ENCODE measurements at places on chromosomes 6 and 20. TPM values are rescaled to one million over a fixed set of nuclear protein-coding genes. Genes with fewer than 3 reads are reported as not detected.

The GABRR1 gene
- total RNA-seq = not detected

The LEMD2 gene
- total RNA-seq = 47.5 TPM

The ADGRG6 gene
- 23.5 TPM for total RNA-seq

The MKKS gene
- total RNA-seq = 23.4 TPM

The LIN28B gene
- total RNA-seq = not detected

The TCF15 gene
- total RNA-seq = not detected

The GMPR gene
- 0.51 TPM for total RNA-seq

The CDKAL1 gene
- total RNA-seq = 15.2 TPM

The TMEM74B gene
- total RNA-seq = 0.67 TPM

The NHSL1 gene
- total RNA-seq = 34.7 TPM

The HCRTR2 gene
- total RNA-seq = not detected

The DDX43 gene
- total RNA-seq = not detected

The PTCHD4 gene
- total RNA-seq = 1.2 TPM

DNA sequence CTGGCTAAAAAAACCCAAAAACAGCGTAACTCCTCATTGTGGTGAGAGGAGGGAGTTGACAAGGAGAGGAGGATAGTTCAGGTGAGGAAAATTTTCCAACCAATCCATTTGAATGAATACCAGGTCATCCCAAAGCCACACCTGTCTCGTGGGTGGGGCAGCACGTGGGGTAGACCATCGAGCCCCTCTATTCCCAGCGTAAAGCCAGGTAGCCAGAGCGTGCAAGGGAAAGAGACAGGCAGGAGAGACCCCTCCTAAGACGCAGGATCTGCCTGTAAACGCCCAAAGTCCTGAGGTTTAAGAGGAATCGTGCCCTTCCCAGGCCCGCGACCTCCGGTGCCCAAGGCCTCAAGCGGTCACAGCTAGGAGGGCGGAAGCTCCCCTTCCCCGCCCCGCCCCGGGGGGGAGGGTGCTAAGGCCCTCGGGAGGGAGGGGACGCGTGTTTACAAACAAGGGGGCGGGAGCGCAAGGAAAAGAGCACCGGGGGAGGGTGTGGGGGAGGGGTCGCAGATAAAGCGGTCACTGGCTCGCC, 712 bp downstream of the RXRB start:
- DNase-seq = peak; percentile 59

- DNase-seq = no peak
These were observed 200.0 kb downstream of the KHDRBS2 start for GRCh38 chr6:62086047-62086446.

DNA sequence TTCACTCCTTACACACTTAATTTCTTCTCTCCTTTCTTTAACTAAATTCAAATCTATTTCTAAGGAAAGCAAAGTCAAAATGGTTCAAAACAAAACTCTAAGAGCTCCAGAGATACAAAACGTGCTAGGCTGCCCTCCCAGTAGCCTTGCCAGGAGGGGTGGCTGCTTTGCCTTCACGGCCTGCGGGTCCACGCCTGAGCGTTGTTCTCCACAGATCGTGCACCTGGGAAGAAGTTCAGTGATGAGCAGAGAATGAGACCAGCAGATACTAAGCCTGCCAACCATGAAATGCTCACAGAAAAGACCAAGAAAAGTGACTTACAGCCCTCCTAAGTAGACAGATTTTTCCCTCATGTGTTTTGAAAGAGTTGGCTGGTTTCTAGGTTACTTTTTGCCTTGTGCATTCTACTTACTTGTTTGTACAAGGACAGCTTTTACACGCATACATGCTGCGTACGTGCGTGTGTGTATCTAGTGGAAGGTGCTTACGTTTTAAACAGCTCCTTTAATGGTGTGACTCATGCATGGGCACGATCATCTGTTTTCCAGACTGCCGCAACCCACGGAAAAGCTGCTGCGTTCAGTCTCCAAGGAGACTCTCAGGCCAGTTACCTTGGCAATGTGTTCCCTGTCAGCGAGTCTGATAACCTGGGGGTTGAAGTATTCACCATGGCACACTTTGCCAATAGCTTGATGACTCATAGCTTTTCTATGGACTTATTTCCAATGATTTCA, 32.4 kb upstream of the PBOV1 start:
- peak; percentile 90 for DNase-seq

DNA sequence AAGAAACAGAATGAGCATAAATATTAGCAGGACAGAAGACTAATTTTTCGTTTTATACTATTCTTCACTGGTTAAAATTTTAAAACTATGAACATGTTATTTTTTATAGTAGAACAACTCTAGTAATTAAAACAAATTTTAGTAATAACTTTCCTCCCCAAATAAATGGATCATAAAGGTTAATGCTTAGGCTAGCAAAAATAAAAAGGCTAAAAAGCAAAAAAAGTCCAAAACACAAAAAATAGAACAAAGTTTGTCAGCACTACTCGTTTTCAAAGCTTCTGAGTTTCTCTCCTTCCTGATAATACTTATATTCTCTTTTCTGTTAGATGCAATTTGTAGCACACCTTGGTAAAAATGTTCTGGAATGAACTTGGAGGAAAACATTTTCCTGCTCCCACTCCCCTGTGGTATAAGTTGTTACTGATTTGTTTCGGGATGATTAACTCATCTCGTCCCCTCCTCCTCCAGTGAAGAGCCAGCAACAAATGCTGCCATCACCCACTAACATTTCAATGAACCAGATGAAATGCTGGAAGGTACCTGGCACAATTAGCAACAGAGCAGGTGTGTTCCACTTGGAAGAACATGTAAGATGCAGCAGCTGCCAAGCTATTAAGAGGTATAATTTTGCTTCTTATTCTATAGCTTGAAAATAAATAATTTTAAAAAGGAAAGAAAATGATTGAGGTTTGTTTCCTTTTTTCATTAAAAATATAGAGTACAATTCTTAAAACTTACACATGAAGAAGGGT, 130.5 kb downstream of the MYB start:
- no peak for DNase-seq

- DNase-seq = no peak
These were observed 314.7 kb upstream of the PRDM1 start for GRCh38 chr6:105771313-105771970.

DNA sequence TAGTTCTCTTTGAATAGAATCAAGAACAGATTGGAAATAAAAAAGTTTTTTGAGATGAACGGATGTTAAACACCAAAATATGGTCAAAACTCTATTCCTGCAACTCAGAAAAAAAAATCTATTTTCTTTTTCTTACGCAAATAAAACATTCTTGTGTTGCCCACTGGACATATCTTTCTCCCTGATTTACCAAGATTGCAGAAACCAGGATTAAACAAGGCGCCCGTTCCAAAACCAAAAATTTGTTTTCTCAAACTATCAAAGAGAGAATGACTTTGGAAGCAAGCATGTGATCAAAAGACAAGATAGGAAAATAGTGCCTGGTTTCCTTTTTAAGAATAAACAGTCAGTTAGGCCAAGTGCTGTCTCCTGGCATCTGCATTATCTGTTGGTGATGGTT, 273.1 kb downstream of the CLIC5 start:
- DNase-seq = no peak

DNA sequence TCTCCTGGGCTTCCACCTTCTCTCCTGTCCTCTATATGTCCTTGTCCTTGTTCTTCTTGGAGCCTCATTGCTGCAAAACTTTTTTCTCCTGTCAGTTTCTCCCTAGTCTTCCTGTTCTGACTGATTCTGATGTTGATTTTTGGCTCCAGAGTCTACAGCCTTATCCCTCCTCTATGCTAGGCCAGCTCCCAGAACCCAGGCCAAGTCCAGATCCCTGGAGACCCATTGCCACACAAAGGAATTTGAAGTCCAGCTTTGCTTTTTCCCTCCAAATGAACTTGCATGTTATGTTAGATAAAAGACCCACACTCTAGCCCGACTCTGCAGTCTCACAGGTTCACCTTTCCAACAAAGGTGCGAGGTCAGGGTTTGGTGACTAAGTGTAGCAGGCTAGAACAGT, 203.1 kb downstream of the FNDC1 start:
- no peak for DNase-seq

GRCh38 chr20:35954907-35955251, 577 bp upstream of the SCAND1 start:
- no peak for DNase-seq

GRCh38 chr6:129764761-129765407, 54.9 kb upstream of the ARHGAP18 start:
- DNase-seq = no peak

DNA sequence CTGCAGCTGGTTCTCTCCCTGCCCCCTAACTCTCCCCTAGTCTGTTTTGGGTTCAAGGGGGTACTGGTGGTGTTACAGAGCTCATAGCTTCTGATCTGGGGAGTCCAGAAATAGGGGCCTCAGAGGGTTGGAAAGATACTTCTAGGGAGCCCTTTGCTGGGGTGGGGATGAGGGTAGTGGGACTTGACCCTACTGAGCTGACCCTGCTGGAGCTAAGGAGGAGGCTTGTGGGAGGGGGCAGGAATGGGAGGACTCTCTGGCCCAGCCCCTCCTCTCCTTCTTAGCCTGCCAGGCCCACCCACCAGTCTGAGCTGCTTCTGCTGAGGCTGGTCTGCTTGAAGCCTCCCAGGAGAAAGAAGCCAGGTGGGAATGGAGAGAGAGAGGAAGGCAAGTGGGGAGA, at the start of gene EGFL8:
TSS of gene EGFL8 (plus strand) at position 301 of the 400 bp plus-strand sequence. CDS start 1,571 bp downstream, outside the sequence.
- DNase-seq = no peak

DNA sequence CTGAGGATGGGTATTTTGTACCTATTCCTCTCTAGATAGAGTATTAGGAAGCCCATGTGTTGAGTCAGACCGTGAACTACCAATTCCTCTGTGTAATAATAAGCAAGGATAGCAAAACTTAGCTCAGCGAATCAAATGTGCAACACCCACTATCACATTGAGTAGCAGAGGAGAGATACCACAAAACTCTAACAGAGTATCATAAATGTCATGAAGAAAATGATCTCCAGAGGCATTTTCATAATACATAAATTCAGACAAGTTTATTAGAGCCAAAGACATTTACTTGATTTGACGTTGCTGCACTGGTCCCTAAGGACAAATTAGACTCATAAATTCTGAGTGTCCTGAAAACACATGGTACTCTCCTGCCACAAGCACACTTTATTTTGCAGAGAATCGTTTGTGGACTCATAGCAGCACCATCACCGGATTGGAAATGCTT, 245.2 kb downstream of the HAO1 start:
- no peak for DNase-seq

GRCh38 chr20:53847139-53847836, 223.1 kb downstream of the BCAS1 start:
- no peak for DNase-seq

- no peak for DNase-seq
These were observed 1.1 kb upstream of the DCBLD1 start for GRCh38 chr6:117481278-117481925.

GRCh38 chr20:17109307-17109706, 117.5 kb upstream of the PCSK2 start:
- DNase-seq = no peak

DNA sequence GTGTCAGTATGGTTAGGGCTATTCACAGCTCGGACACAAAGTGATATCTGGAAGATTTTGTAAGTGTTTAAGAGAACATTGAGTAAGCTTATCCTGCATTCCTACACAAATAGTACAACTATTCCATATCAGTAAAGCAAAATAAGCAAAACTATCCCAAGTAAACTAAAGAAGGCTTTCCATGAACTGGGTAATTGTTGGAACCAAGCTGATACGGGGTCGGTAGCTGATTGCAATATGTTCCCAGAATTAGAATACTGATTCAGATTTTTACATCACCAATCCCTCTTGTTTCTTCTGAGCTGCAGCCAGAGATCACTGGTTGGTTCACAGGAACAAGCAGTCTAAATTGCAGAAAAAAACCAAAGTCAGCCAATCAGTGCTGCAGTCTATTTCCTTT, 54.1 kb downstream of the CDS2 start:
- no peak for DNase-seq

DNA sequence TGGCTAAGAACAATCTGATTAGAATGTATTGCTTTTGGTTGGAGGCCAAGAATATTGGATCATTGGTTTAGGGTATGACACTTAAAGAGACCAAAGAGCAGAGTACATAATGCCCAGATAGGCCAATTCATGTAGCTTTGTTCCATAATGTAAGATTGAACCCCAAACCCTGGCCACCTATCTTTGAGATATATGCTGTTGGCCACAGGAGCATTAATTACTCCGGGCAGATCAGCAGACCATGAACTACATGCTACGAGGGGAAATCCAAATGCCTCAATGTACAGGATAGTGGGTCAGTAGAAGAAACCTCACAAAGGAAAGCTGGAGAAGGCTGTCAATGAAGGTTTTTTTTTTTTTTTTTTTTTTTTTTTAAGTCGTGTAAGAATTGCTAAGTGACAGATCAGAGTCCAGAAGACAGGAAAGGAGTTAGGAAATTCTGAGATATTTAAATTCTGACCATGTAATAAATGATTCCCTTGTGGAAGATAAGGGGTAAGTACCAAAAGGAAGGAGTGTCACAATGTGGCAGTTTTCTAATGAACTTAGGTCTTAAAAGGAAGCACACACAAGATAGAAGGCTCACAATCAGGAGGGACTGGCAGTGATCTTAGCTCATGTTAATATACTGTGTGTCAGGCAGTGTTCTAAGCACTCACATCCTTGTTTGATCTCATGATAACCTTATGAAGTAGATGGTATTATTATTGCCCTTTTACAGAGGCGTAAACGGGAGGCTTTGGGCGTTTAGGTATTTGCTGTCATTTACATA, 61.4 kb downstream of the CARMIL1 start:
- DNase-seq = no peak

DNA sequence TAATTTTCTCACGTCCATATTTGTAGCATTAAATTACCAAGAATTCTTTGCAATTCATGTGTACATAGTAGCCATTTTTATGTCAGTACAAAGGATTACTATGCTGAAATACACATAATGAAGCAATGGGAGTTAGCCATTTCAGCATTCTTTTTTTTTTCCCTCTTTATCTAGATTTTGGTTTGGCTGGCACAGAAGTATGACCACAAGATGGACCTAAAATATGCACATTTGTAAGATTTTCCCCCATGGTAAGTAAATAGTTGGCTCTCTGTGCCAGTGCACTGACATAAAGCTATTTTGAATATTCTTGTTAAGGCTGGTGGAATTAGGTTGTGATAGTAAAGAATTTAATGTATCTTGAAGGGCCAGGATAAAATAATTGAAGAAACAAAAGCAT, 486.1 kb upstream of the BTBD3 start:
- DNase-seq = no peak

DNA sequence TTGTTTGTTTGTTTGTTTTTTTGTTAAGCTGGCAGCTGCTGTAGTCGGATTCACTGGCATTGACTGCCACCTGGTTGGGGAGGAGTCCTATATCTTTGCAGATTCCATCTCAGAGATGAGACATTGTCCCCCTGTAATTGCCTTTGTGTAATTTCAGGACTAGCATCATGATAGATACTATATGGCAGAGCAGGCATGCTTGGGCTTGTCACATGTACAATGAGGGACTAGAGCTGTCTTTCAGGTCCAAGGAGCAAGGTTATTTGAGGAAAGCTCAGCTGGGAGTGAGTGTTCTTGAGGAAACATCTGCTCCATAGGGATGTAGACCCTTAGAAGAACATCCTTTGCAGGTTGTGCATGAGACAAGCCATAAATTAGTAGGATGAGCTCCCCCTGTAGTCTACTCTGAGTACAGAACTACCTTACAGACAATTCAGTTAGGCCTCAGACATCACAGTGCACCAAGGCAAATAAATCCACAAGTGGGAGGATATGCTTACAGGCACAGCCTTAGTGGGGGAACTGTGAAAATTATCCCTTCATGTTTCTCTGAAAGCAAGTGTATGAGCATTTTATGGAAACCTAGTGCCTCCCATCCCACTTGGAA, 62.1 kb downstream of the BMP2 start:
- peak; percentile 54 for DNase-seq
